Upper lobe of left lung (tissue), 6 donors: ENCODE measurements at places on chromosomes 3 and 15.

GRCh38 chr15:81281456-81281735 lies 42.5 kb downstream of the STARD5 start:
- peaks cover 61% of the 10 kb centered on the region for H3K36me3 ChIP-seq
- no peak overlapping the region for H3K27ac ChIP-seq
- H3K4me3 ChIP-seq, result no peak overlapping the region
- no peak for DNase-seq
- H3K4me1 ChIP-seq, result no peaks in the 10 kb centered on the region

GRCh38 chr3:168284728-168285127 lies 189.0 kb upstream of the GOLIM4 start:
- no peak overlapping the region for H3K27ac ChIP-seq
- H3K27me3 ChIP-seq, result no peaks in the 10 kb centered on the region
- H3K4me1 ChIP-seq, result no peaks in the 10 kb centered on the region
- no peak overlapping the region for H3K4me3 ChIP-seq
- no peaks in the 10 kb centered on the region for H3K36me3 ChIP-seq

GRCh38 chr3:58237941-58238681 lies 519 bp downstream of the ABHD6 start:
- H3K4me3 ChIP-seq, result peak overlapping the region; percentile 62
- H3K36me3 ChIP-seq, result no peaks in the 10 kb centered on the region
- H3K27me3 ChIP-seq, result no peaks in the 10 kb centered on the region
- peak overlapping the region; percentile 83 for H3K27ac ChIP-seq

GRCh38 chr3:144746631-144747030 lies 775.0 kb downstream of the DIPK2A start:
- no peaks in the 10 kb centered on the region for H3K36me3 ChIP-seq
- DNase-seq, result no peak
- no peaks in the 10 kb centered on the region for H3K27me3 ChIP-seq
- H3K4me1 ChIP-seq, result no peaks in the 10 kb centered on the region
- no peak overlapping the region for H3K4me3 ChIP-seq

DNA sequence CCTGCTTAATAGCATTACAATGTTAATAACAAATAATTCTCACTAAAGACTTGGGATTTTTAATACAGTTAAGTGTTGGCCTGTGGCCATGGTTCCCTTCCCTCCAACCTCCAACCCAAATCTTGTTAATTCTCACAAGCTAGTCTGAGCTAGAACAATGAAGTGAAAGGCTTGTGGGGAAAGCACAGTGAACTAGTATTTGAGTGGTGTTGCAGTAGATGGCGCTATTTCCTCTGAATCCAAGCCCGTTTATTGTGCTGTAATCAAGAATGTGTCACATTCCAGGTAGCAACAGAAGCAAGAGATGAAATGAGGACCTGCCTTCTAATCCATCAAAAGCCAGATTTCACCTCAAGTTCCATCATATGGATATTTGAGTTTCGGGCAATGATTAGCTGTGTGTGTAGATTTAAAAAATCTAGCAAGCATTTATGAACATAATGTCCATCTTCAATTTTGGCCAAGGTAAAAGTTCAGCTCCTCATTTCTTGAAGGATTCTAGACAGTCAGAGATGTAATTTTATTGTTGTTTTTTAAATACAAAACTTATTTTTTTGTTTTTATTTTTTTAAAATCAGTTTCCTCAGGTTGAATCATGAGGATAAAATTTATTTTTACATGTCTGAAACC lies 160.7 kb downstream of the SQOR start:
- no peak for DNase-seq
- H3K4me1 ChIP-seq, result no peaks in the 10 kb centered on the region
- H3K4me3 ChIP-seq, result no peak overlapping the region
- no peaks in the 10 kb centered on the region for H3K27me3 ChIP-seq
- H3K36me3 ChIP-seq, result no peaks in the 10 kb centered on the region
- H3K27ac ChIP-seq, result no peak overlapping the region

DNA sequence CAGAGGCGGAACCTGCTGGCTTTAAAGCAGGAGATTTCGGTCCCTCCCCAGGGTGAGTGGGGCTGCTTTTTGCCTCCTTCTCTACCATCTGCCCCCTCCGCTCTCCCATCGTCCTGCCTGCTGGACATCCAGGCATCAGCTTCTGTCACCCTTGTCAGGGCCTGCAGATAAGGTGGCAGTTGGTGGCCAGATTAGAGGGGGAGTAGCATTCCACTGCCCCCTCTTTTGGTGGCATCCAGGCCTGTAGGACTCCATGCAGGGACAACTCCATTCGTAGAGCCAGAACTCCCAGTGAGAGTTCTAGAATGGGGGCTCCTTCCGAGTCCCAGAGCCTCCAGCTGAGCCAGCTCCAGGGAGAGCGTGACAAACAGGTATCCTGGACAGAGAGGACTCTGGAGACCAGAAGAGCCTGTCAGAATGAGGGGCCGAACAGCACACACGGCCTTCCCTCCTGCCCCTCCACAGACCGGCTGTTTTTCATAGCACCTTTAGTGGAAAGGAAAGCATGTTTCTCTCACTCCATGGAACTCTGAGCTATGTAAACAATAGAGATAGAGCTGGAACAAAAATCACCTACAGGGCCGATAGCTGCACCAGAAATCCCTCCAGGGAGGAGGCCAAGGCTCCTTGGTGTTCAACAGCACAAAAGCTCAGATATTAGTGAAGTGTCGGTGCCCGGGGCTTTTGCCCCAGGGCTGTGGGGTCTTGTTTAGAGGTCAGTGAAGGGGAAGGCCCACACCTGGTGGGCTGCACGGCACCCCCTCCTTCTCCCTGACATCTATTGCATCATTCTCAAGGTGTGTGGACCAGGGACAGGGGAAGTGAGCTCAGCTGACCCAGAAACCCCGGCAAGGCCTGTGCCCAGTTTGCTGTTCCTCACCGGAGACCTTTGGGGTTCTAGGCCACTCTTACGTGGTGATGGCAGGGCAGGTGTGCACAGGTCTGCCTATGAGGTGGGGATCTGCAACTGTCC lies 34.2 kb downstream of the MAGEF1 start:
- no peaks in the 10 kb centered on the region for H3K4me1 ChIP-seq
- no peaks in the 10 kb centered on the region for H3K36me3 ChIP-seq
- H3K4me3 ChIP-seq, result no peak overlapping the region
- no peak overlapping the region for H3K27ac ChIP-seq

DNA sequence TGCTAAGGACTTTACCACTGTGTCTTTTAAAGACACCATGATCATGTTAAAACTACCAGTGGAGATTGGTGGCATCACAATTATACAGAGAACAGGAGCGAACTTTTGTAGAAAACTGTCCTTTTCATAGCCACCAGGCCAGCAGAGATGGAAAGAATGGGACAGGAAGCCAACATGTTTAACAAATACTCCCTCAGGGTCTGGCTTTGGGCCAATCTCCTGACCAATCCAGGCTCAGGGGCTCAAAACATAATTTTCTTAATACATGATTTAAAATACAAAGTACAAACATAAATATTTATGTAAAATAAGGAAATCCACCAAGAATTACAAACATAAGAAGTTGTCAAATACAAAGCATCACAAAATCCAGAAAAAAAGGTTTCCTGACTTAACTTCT lies 266.0 kb downstream of the VPS13C start:
- H3K4me1 ChIP-seq, result no peaks in the 10 kb centered on the region
- H3K4me3 ChIP-seq, result no peak overlapping the region
- DNase-seq, result no peak
- H3K36me3 ChIP-seq, result no peaks in the 10 kb centered on the region
- no peak overlapping the region for H3K27ac ChIP-seq

GRCh38 chr3:174253196-174253823 lies 605.8 kb upstream of the NAALADL2 start:
- no peak overlapping the region for H3K4me3 ChIP-seq
- no peak for DNase-seq
- H3K27me3 ChIP-seq, result no peaks in the 10 kb centered on the region

DNA sequence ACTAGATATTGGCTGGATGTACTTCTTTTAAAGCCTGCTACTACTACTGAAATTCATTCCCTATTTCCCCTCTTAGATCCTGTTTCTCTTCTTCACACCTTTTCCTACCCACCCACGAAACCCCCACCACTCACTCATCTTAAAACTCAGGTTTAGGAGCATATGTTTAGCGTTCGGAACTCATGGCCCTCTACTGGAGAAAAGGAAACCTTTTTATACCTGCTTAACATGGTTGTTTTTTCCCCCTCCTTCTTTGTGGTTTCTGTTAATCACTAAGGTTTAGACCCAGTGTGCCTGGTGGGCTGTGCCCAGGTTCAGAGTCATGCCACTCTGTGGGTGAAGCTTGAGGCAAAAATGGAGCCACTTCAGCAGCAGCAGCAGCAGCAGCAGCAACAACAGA lies 2.6 kb downstream of the ARID3B start:
- H3K4me1 ChIP-seq, result peaks cover 40% of the 10 kb centered on the region
- no peak for DNase-seq
- no peaks in the 10 kb centered on the region for H3K36me3 ChIP-seq
- no peaks in the 10 kb centered on the region for H3K27me3 ChIP-seq
- H3K27ac ChIP-seq, result no peak overlapping the region

DNA sequence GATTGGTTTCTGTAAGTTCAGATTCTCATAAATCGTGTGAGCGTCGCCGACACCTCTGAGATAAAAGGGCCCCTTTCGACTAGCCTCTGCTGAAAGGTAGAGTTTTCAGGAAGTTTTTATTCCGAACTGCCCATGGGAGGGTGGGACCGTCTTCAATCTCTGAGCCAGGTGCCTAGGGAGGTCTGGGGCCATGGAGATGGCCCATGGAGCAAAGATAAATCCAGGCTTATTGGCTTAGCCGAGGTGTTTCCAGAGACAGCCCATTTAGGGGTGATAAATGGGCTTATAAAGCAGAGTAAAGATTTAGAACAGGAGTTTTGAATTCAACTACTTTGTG lies 442 bp downstream of the QTRT2 start:
- peak overlapping the region; percentile 40 for H3K4me3 ChIP-seq
- no peak for DNase-seq
- H3K27me3 ChIP-seq, result no peaks in the 10 kb centered on the region

DNA sequence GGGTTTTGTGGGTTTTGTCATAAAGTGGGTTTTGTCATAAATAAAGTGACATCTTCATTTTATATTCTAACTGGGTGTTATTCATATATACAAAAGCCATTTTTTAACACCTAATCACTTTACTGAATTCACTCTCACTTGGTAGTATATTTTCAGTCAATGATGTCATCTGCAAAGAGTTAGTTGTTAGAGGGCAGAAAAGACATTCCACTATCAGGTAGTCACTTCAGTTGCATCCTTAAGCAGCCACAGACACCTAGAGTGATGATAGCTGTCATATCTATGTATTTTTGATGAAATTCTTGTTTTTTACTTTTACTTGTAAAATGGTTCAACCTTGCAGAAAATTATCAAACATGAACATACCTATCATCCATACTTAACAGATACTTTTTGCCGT lies 89.0 kb downstream of the DHX36 start:
- no peak overlapping the region for H3K27ac ChIP-seq
- no peak for DNase-seq
- H3K36me3 ChIP-seq, result no peaks in the 10 kb centered on the region

- H3K27me3 ChIP-seq, result no peaks in the 10 kb centered on the region
- H3K27ac ChIP-seq, result no peak overlapping the region
- H3K36me3 ChIP-seq, result no peaks in the 10 kb centered on the region
- DNase-seq, result no peak
- no peak overlapping the region for H3K4me3 ChIP-seq
Measured at GRCh38 chr15:71627604-71628003, 182.8 kb upstream of the NR2E3 start.

- no peak overlapping the region for H3K27ac ChIP-seq
- H3K36me3 ChIP-seq, result no peaks in the 10 kb centered on the region
- no peak for DNase-seq
- H3K4me1 ChIP-seq, result no peaks in the 10 kb centered on the region
- no peaks in the 10 kb centered on the region for H3K27me3 ChIP-seq
Measured at GRCh38 chr3:41075975-41076374, 123.3 kb upstream of the CTNNB1 start.

GRCh38 chr3:44223299-44223698 lies 18.4 kb upstream of the TOPAZ1 start:
- no peaks in the 10 kb centered on the region for H3K4me1 ChIP-seq
- no peak overlapping the region for H3K27ac ChIP-seq

DNA sequence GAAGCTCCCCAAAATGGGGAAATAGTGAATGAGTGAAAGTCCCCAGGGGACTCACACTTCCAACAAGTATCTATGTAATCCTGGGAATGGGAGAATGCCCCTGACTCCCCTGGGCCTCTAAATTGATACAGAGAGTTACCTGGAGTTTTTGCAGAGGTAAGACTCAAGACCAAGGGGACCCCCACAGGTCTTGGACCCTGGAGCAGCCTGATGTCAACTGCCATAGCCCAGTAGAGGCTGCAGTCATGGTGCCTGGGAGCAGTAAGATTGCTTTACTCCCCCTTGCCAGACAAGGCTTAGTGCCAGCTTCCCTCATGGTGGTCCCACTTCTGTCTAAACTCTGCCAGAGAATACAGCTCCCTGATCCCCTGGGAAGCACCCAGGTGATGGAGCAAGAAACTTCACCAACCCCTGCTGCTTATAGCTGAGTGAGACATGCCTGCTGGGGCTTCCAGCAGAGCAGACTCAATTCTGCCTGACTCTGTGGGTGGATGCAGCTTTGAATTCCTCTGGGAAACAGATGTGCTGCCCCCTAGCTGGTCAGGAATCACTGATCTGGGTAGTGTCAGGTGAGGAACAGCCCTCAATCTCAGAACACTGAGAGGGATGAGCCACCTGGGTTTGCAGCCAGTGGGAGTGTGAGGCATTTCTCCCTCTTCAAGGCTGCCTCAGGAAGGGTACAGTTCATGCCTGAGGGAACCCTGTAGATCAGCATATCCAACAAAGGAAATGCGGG lies 485.9 kb downstream of the NSUN3 start:
- H3K27me3 ChIP-seq, result no peaks in the 10 kb centered on the region
- no peaks in the 10 kb centered on the region for H3K4me1 ChIP-seq
- H3K27ac ChIP-seq, result no peak overlapping the region
- H3K36me3 ChIP-seq, result no peaks in the 10 kb centered on the region
- no peak for DNase-seq

DNA sequence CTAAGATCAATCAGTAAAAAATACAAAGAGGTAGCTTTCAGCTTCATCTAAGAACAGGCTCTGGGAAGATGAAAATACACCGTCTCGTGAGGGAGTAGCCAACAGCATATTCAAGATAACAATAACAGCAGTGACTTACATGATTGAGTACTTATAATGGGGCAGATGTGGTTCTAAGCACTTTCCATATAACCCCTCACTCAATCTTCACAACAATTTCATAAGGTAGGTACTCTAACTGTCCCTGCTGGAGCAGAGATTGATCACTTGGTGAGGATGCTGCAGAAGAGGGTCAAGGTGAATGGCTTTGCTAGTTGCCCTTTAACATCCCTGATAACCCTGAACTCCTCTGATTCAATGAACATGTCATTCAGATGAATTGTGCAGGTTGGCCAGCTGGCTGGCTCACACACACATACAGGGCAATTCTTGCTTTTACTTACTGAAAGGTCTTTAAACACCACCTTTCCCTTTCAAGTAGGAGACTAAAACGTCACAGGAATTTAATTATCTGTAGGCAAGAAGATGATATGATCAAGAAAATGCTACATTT lies 984.2 kb upstream of the CFAP20DC start:
- H3K4me3 ChIP-seq, result no peak overlapping the region
- H3K27ac ChIP-seq, result no peak overlapping the region
- no peaks in the 10 kb centered on the region for H3K36me3 ChIP-seq

GRCh38 chr15:68559345-68560310 lies 19.2 kb upstream of the CORO2B start:
- H3K4me1 ChIP-seq, result peaks cover 11% of the 10 kb centered on the region
- no peak overlapping the region for H3K27ac ChIP-seq
- no peaks in the 10 kb centered on the region for H3K36me3 ChIP-seq
- no peaks in the 10 kb centered on the region for H3K27me3 ChIP-seq
- peak overlapping the region; percentile 47 for H3K4me3 ChIP-seq
